ENCODE measurements at places on chromosomes 11 and 22. TPM values are rescaled to one million over a fixed set of nuclear protein-coding genes. Genes with fewer than 3 reads are reported as not detected.

CARNS1 gene
- 1.7 TPM for total RNA-seq

ACAT1 gene
- 96.4 TPM for total RNA-seq

ABTB2 gene
- 22.1 TPM for total RNA-seq

XKR3 gene
- not detected for total RNA-seq

DMC1 gene
- total RNA-seq = 0.66 TPM

RIMBP3B gene
- total RNA-seq = 0.16 TPM

OR2AG1 gene
- total RNA-seq = not detected

SYCE3 gene
- total RNA-seq = not detected

KRTAP5-4 gene
- total RNA-seq = not detected

OR51E2 gene
- 1.2 TPM for total RNA-seq

PRDM10 gene
- 8.0 TPM for total RNA-seq

FIBIN gene
- total RNA-seq = 85.4 TPM
